WTC11 (cell line): ENCODE measurements at places on chromosomes 2 and 18.

DNA sequence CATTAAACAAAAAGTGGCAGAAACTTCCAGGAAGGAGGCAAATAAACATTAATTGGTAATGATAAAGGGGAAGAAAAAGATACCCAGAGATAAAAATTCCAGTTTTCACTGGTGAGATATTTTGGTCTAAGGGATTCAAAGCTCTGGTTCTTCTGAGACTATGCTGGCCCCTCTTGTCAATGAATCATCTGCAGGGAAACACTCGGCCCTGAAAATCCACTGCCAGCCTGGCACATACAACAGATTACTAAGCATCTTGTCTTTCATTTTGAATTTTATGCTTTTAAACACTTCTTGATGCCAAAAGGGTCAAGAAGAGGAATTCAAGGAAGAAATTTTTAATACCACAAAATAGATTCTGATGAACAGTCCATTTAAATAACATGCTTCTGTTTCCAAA lies 1603.8 kb upstream of the ZEB2 start:
- peaks cover 8% of the 10 kb centered on the region for H3K4me1 ChIP-seq
- H3K4me3 ChIP-seq, result no peak overlapping the region
- no peaks in the 10 kb centered on the region for H3K27me3 ChIP-seq
- no peak overlapping the region for H3K27ac ChIP-seq
- H3K36me3 ChIP-seq, result no peaks in the 10 kb centered on the region

- H3K27ac ChIP-seq, result no peak overlapping the region
- H3K27me3 ChIP-seq, result no peaks in the 10 kb centered on the region
- no peak overlapping the region for H3K4me3 ChIP-seq
- no peaks in the 10 kb centered on the region for H3K36me3 ChIP-seq
Measured at GRCh38 chr2:225620227-225620626, 220.7 kb downstream of the NYAP2 start.

GRCh38 chr2:158762336-158762735 lies 32.8 kb upstream of the DAPL1 start:
- no peak overlapping the region for H3K4me3 ChIP-seq
- H3K27me3 ChIP-seq, result no peaks in the 10 kb centered on the region; the same call in 1 of the 2 replicates
- H3K4me1 ChIP-seq, result peaks cover 11% of the 10 kb centered on the region
- peaks cover 8% of the 10 kb centered on the region for H3K36me3 ChIP-seq

DNA sequence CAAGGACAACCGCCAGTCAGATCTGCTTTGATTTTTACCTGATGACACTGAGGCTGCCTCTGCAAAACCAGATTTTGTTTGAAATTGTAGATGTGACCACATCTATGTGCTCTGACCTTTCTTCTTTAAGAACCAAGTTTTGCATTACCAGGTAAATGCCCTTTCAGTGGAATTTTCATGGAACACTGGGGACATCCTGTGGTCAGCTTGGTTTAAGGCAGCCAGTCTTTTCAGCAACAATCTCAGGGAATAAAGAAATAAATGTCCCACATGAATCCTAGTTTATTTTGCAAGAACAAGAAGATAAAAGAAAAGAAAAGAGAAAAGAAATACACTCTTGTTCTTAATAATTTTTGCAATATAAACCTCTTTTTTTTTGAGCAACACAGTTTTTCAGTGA lies 90.6 kb downstream of the POU3F3 start:
- DNase-seq, result peak; percentile 23
- H3K36me3 ChIP-seq, result no peaks in the 10 kb centered on the region
- peaks cover 7% of the 10 kb centered on the region for H3K4me1 ChIP-seq
- no peaks in the 10 kb centered on the region for H3K27me3 ChIP-seq
- no peak overlapping the region for H3K27ac ChIP-seq
- H3K4me3 ChIP-seq, result no peak overlapping the region

GRCh38 chr18:73235921-73236320 lies 368.1 kb upstream of the NETO1 start:
- H3K4me3 ChIP-seq, result no peak overlapping the region
- H3K36me3 ChIP-seq, result peaks cover 3% of the 10 kb centered on the region; the same call in 1 of the 2 replicates
- H3K27me3 ChIP-seq, result no peaks in the 10 kb centered on the region
- no peak for DNase-seq

GRCh38 chr18:79447703-79448367 lies 52.1 kb downstream of the NFATC1 start:
- H3K27me3 ChIP-seq, result no peaks in the 10 kb centered on the region
- no peak overlapping the region for H3K4me3 ChIP-seq
- peaks cover 12% of the 10 kb centered on the region for H3K4me1 ChIP-seq
- no peak for DNase-seq
- peaks cover 5% of the 10 kb centered on the region; the same call in 1 of the 2 replicates for H3K36me3 ChIP-seq
- peak overlapping the region; percentile 67 for H3K27ac ChIP-seq

GRCh38 chr2:105361102-105361889 lies 24.0 kb downstream of the C2orf49 start:
- DNase-seq, result no peak
- no peak overlapping the region for H3K27ac ChIP-seq
- no peaks in the 10 kb centered on the region for H3K27me3 ChIP-seq
- peaks cover 37% of the 10 kb centered on the region for H3K36me3 ChIP-seq
- H3K4me1 ChIP-seq, result no peaks in the 10 kb centered on the region

DNA sequence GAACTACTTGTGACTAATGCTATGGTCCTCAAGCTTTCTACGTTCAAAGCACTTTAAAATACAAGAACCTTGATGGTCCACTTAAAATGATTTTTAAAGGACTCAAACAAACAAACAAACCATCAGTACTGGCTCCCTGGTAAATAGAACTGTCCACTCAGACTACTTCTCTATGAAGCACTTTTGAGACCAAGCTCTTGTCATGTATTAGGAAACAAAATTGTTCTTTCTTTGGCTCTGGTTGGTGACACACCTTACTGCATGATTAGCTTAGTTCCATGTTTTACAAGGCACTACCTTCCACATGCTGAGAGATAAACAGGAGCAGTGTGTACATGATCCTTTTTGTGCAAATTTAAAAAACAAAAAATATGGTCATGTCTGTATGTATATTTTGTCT lies 19.7 kb downstream of the DARS1 start:
- peaks cover 5% of the 10 kb centered on the region; the same call in 1 of the 2 replicates for H3K36me3 ChIP-seq
- DNase-seq, result no peak
- no peak overlapping the region for H3K4me3 ChIP-seq
- H3K27ac ChIP-seq, result no peak overlapping the region; the same call in 1 of the 2 replicates

DNA sequence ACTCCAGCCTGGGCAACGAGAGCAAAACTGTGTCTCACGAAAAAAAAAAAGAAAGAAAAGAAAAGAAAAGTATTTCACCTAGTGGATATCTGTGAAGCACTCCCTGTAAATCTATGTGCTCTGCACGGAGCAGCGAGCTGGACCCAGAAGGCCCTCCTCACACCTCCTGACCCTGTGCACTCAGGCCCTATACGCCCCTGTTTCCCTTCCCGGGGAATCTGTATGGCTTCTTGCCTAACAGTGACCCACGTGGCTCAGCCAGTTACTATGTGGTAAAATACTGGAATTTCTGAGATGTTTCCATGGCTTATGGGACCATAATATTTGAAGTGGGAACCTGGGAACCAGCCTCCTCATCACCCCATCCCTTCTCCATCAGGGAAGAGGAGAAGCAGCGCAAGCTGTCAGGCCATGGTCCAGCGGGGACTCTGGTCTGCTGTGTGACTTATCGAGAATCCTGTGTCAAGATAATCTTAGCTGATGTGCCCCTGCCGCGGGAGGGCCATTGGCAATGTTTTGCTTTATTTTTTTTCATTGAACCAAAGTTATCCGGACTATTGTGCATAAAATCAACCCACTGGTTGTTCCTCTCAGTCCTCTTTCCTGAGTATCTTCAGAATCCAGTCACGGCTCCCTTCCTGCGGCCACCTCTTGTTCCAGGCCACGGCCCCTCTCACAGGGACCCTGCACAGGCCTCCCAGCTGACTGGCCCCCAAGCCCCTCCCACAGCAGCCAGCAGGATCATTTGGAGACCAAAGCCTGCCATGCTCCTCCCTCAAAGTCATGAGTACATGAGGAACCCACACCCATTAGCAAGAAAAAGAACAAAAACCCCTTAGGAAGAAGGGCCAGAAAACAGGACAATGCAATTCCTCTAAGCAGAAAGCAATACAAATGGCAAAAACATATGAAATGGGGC lies 30.6 kb downstream of the SDC1 start:
- H3K4me3 ChIP-seq, result no peak overlapping the region
- no peak for DNase-seq
- H3K27me3 ChIP-seq, result no peaks in the 10 kb centered on the region
- no peaks in the 10 kb centered on the region for H3K36me3 ChIP-seq
- H3K27ac ChIP-seq, result no peak overlapping the region

DNA sequence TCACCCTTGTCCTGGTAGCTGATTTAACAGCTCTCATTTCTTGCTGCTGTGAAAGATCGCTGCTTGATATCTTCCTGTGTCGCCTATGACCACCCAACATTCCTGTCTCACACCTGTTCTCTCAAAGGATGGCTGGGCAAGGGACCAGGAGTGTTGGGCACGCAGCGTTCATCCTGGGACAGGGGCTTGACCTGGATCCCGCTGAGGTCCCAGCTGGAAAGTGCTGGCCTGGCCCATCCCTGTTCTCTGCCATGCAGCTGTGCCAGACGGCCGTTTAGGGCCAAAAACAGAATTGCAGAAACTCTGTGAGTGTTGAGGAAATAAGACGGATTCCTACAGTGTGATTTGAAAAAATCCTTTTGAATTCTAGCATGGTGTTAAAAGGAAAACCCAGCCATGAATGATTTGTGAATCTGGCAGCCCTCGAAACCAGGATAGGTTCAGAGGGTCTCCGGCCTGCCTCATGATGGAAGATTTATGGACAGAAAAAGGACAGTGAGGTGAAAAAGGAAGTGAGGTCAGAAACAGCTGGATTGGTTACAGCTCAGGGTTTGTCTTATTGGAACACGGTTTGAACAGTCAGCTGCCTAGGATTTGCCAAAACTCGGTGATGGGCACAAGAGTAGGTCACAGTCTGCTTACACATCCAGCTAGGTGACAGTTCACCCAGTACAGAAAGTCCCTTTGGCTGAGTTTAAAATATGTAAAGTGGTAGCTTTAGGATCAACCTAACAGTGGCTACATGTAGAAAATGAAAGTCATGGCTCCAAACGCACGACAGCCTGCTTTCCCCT lies 164.8 kb downstream of the DCDC2C start:
- peaks cover 3% of the 10 kb centered on the region for H3K27me3 ChIP-seq
- H3K4me3 ChIP-seq, result no peak overlapping the region
- H3K4me1 ChIP-seq, result no peaks in the 10 kb centered on the region

- no peaks in the 10 kb centered on the region for H3K36me3 ChIP-seq
- H3K4me1 ChIP-seq, result no peaks in the 10 kb centered on the region
- H3K27ac ChIP-seq, result no peak overlapping the region
- no peaks in the 10 kb centered on the region for H3K27me3 ChIP-seq
- no peak for DNase-seq
- no peak overlapping the region for H3K4me3 ChIP-seq
Measured at GRCh38 chr2:27804146-27804545, 32.6 kb downstream of the MRPL33 start.

DNA sequence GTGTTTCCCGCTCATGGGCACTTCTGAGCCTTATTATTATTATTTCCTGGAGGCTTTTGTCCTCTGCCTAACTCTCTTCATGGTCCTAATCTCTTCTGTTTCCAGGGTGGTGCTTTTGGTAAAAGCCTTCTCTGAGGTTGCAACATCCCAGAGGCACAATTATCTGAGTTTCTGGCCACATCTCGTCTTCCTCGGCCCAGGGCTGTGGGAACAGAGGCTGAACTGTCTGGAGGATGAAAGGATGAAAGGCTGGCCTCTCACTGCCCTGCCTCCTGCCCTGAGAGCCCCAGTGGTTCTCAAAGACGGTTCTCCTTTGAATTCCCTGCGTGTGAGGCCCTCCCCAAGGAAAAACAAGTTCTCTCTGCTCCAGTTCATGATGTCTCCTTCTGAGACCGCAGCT lies 13.8 kb downstream of the GYPC start:
- no peak for DNase-seq
- H3K36me3 ChIP-seq, result peaks cover 4% of the 10 kb centered on the region; the same call in 1 of the 2 replicates
- no peak overlapping the region for H3K4me3 ChIP-seq
- no peaks in the 10 kb centered on the region for H3K27me3 ChIP-seq
- H3K4me1 ChIP-seq, result peaks cover 8% of the 10 kb centered on the region

DNA sequence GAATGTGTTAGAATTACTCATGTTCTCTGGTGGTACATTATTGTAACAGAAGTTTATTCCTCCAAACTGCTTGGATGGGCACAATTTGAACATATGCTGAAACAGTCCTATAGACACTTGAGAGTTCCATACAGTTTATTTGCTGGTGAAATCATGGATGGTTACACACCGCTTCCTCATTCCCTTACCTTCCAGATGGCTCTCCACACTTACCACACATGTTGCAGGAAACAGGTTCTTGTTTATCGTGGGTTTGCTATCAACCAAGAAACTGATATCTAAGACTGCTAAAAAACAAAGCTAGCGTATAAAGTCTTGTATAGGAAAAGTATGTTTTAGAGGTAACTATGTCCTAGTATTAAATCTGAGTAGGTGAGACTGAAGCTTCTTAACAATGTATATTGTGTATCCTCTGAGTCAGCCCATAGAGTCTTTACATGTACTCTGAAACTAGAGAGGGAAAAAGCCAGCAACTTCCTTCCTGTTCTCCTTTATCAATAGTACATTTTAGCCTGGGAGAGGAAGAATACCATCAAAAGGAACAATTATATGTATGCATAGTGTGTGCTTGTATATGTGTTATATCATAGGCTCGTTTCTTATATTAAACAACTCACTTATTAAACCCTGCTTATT lies 313.1 kb downstream of the PLCL1 start:
- H3K4me3 ChIP-seq, result no peak overlapping the region
- H3K4me1 ChIP-seq, result no peaks in the 10 kb centered on the region
- no peak for DNase-seq
- no peaks in the 10 kb centered on the region for H3K27me3 ChIP-seq
- no peak overlapping the region for H3K27ac ChIP-seq

DNA sequence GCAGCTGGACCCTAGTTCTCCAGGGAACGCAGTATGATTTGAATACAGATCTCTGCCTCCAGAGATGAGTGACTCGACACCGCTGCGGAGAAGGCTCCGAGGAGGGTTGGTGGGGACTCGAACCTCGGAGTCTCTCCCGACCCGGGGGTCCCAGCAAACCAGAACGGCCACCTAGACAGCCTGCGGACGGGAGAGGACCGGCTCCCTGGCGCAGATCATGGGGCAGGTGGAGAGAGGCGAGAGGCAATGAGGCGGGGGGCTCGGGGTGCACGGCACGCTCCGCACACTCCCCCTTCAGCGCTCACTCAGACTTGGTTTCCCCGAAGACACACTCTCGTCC lies 12.6 kb downstream of the DYSF start:
- peaks cover 29% of the 10 kb centered on the region for H3K27me3 ChIP-seq

- peaks cover 35% of the 10 kb centered on the region for H3K4me1 ChIP-seq
- H3K27me3 ChIP-seq, result no peaks in the 10 kb centered on the region
- H3K27ac ChIP-seq, result no peak overlapping the region
- peak; percentile 31 for DNase-seq
Measured at GRCh38 chr2:16184945-16185660, 244.8 kb downstream of the MYCN start.

DNA sequence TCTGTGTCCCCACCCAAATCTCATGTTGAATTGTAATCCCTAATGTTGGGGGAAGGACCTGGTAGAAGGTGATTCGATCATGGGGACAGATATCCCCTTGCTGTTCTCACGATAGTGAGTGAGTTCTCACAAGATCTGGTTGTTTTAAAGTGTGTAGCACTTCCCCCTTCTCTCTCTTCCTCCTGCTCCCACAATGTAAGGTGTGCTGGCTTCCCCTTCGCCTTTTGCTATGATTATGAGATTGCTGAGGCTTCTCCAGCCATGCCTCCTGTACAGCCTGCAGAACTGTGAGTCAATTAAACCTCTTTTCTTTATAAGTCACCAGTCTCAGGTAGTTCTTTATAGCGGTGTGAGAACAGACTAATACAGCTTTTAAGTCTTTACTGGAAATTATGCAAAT lies 193.3 kb upstream of the RBBP8 start:
- H3K4me3 ChIP-seq, result no peak overlapping the region
- no peak for DNase-seq
- no peaks in the 10 kb centered on the region for H3K27me3 ChIP-seq
- peaks cover 3% of the 10 kb centered on the region; the same call in 1 of the 2 replicates for H3K4me1 ChIP-seq
